ENCODE measurements at places on chromosomes 2 and 18. TPM values are rescaled to one million over a fixed set of nuclear protein-coding genes. Genes with fewer than 3 reads are reported as not detected.

The PLEKHH2 gene
- 58.9 TPM for total RNA-seq

The OTOF gene
- 0.13 TPM for total RNA-seq

The DOK6 gene
- 14.1 TPM for total RNA-seq

The WDR35 gene
- total RNA-seq = 16.4 TPM

The MOGAT1 gene
- 0.45 TPM for total RNA-seq

The METAP1D gene
- total RNA-seq = 12.6 TPM

The NOSTRIN gene
- 36.2 TPM for total RNA-seq

The PIEZO2 gene
- 26.8 TPM for total RNA-seq

The ANKRD29 gene
- 21.5 TPM for total RNA-seq

The STAT4 gene
- total RNA-seq = 3.5 TPM

The RGPD4 gene
- total RNA-seq = 0.40 TPM

The GRB14 gene
- total RNA-seq = 20.2 TPM

The LRRC30 gene
- total RNA-seq = not detected

The NDC80 gene
- total RNA-seq = 1.3 TPM

The TXNDC2 gene
- total RNA-seq = not detected

The CCDC74B gene
- 7.5 TPM for total RNA-seq

The SOWAHC gene
- 30.9 TPM for total RNA-seq

The TMEM17 gene
- total RNA-seq = 4.9 TPM

The SLC11A1 gene
- 36.6 TPM for total RNA-seq

The ACMSD gene
- not detected for total RNA-seq

The MOCOS gene
- total RNA-seq = 6.4 TPM

The COL4A3 gene
- total RNA-seq = 7.0 TPM

The MROH2A gene
- not detected for total RNA-seq

The KYNU gene
- total RNA-seq = 6.0 TPM

The DSG2 gene
- total RNA-seq = 10.8 TPM

The ANKAR gene
- 30.3 TPM for total RNA-seq

The EPAS1 gene
- total RNA-seq = 270 TPM

The RHOB gene
- total RNA-seq = 236 TPM

The GLB1L gene
- total RNA-seq = 4.2 TPM

The UGT1A4 gene
- not detected for total RNA-seq
